Right hindlimb (tissue), 1 donor: ENCODE measurements at places on chromosomes 11 and 22.

- DNase-seq = peak; percentile 82
Measured at GRCh38 chr11:110491577-110492320, 62.0 kb downstream of the FDX1 start.

DNA sequence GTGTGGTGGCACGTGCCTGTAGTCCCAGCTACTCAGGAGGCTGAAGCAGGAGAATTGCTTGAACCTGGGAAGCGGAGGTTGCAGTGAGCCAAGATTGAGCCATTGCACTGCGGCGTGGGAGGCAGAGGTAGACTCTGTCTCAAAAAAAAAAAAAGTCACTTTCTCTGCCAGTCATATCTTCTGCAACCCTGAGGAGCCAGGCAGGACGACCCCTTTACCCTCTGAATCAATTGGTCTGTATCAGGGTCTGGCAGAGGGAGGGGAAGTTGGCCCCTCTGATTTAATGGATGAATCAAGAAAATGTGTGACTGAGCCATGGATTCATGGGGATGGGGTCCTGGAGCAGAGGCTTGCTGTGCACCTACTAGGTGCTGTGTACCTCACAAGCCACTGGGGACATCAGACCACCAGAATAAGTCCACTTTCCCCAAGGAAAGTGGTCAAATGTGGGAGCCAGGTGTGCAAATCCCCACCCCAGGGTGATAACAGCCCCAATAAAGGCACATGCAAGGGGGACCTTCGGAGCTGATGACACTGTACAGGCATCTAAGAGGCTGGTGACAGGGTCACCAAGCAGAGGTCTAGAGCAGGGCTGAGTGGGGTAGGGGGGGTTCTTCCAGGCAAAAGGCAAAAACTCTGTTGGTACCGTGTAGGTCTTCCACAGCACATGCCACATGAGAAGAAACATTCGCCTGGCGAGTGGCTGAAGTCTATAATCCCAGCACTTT is 29.0 kb downstream of the TXN2 start:
- no peak for DNase-seq

- DNase-seq = no peak
Measured at GRCh38 chr11:32405592-32405991, 29.7 kb downstream of the WT1 start.

- no peak for DNase-seq
Measured at GRCh38 chr11:117771197-117771596, 25.8 kb downstream of the DSCAML1 start.

GRCh38 chr11:35967042-35967441 is 23.2 kb downstream of the LDLRAD3 start:
- DNase-seq = no peak

GRCh38 chr11:133506023-133506422 is 26.3 kb downstream of the OPCML start:
- no peak for DNase-seq

GRCh38 chr11:24593332-24593731 is 96.5 kb downstream of the LUZP2 start:
- no peak for DNase-seq

DNA sequence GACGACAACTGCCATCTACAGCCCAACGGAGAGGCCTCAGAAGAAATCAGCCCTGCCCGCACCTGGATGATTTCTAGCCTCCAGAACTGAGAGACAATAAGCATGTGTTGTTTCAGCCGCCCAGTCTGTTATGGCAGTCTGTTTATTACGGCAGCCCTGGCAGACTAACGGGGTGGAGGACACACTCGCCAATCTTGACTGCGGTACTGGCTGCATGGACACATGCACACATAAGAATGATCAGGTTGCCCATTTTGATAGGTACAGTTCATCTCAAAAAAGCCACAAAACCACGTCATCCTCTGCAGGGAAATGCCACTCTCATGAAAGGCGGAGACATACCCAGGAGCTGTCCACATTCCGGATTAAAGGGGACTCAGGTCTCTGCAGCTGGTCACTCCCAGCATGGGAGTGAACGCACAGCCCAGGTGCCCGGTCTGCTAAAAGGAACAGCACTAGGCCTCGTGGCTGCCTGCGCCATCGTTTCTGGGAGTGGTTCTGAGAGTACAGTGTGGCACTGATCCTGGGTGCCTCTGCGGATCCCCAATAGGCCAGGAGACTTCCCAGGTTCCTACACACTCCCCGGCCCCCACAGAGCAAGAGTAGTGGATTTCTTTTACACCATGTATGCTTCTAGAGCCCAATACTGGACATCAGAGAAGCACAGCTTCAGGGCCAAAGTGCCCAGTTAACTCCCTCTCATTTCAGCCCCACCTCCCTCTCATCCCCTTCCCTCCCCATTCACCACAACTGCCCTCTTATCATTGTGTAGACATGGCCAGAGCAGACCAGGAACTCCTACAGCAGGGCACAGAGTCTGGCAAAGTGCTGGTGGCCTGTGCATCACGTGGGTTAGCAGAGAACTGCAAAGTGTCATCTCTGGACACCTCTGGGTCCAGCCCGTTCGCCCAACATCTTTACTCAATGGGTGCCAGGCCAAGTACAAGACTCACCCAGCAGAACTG is 11.7 kb upstream of the COMT start:
- no peak for DNase-seq

- no peak for DNase-seq
Measured at GRCh38 chr11:83508804-83509203, 222.6 kb upstream of the CCDC90B start.

- DNase-seq = no peak
Measured at GRCh38 chr11:60705895-60706294, 6.5 kb downstream of the MS4A8 start.

- DNase-seq = no peak
Measured at GRCh38 chr22:45131749-45132148, 32.0 kb upstream of the NUP50 start.

DNA sequence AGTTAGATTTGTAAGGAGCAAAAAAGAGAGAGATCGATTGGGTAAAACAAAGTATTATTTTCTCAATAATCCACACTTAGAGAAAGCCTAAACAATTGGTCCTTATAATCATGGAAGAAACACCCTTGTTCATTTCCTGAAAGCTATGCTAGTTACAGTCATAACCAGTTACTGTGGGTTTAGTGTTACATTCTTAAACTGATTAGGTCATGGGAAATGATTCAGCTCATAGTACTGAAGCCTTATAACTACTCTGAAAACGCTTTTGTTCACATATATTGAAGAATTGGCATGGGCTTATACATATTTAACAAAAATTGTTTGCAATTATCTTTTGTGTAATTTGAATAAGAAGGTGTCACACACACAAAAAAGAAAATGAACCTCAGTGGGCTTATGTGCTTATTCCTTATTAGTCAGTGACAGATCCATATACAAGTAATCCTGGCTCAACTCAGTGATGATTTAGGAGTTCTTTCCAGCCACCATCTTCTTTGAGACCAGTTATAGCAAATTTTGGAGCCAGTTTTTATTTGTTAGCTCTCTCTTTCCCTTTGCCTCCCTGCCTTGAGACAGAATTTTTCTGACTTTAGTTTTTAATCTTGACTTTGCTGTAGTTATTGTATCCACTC is 198.5 kb upstream of the CTSC start:
- no peak for DNase-seq

GRCh38 chr11:108960501-108960900 is 295.6 kb downstream of the DDX10 start:
- DNase-seq = no peak

GRCh38 chr11:118910309-118911112 is 15.2 kb downstream of the BCL9L start:
- peak; percentile 95 for DNase-seq

- no peak for DNase-seq
Measured at GRCh38 chr11:86811637-86812321, 11.4 kb downstream of the PRSS23 start.

DNA sequence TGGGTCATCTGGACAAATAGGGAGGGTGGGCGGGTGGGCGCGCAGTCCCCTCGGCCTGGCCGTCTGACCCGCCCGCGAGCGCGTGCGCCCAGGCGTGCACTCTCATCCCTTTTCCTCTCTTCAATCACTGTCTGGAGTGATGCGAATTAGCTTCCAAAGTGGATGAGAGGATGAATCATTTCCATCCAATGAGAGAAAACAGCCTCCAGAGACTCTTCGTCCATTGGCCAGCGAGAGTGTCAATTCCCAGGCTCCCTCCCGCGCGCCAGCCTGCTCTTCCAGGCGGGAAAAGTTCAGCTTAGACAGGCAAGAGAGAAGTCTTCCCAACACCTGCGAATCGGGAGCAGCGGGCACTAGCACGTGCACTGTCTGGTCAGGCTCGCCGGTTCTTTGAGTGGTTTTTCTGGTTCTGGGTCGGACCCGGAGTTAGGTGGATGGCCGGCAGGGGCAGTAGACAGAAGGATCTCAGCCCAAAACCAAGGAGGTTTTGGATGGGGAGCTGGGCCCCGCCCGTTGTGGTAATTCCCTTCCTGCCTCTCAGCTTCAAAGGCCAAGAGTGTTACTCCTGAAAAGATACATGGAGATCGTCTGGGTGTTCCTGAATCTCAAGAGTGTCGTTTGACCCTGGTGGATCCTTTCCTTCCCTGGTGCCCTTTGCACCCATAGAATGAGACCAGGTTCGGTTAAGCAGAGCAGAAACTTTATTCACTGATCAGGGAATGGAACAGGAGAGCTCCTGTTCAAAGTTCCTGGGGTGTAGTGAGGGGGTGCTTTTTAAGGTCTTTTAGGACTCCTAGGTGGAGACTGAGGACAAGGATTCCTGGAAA is 33.4 kb upstream of the GLYATL1 start:
- peak; percentile 91 for DNase-seq

- no peak for DNase-seq
Measured at GRCh38 chr11:115469361-115469760, 34.9 kb downstream of the CADM1 start.

GRCh38 chr11:1202154-1202775 is 20.6 kb upstream of the MUC5B start:
- DNase-seq = peak; percentile 20

- peak; percentile 2 for DNase-seq
Measured at GRCh38 chr11:17585911-17586695, 39.0 kb downstream of the OTOG start.

DNA sequence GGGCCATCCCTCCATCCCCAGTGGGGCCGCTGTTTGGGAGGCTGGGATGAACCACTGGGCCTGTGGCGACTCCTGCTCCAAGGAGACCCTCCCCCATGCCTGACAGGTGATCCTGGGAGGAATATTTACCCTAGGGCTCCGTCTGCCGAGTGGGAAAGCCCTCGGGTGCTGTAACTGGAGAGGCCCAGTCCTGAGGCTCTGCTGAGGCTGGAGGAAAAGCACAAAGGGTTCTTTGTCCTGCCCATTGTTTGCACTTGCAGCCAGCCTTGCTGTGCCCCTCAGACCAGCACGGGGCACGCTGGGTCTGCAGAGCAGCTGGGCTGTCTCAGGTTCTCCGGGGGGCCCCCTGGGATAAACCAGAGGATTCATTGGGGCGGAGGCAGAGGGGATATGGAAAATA is 321.1 kb downstream of the MN1 start:
- peak; percentile 45 for DNase-seq

DNA sequence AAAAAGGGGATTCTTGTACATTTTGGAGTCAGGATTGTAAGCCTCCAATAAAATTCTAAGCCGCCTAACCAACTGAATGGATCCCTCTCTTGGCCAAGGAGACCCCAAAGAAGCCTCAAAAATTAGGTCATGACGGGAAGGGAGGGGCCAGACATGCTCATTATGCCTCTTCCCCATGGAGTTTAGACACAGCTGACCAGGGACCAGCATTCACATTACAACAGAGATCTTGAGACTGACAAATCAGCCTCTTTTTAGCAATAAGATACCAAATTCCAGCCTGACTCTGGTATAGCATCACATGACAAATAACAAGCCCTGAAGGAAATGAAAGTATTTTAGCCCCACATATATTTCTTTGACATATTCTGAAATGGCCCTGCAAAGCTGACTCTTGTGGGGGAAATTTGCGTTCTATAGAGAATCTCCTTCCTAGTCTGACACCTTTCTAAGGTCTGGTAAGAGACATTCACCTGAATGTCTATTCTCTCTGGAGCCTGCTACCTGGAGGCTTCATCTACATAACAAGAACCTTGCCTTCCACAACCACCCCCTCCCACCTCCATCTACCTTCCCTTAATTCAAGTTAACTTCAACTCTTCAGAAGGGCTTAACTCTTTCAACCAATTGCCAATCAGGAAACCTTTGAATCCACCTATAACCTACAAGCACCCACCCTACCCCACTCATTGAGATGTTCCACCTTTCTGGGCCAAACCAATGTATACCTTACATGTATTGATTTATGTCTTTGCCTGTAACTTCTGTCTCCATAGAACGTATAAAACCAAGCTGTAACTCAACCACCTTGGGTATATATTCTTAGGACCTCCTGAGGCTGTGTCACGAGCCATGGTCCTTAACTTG is 10.3 kb downstream of the GAL start:
- DNase-seq = no peak

GRCh38 chr11:6418557-6419008 is 311 bp downstream of the APBB1 start:
- DNase-seq = peak; percentile 60

GRCh38 chr11:133939558-133939957 is 17.2 kb downstream of the IGSF9B start:
- no peak for DNase-seq

GRCh38 chr11:126817096-126817495 is 183.5 kb downstream of the KIRREL3 start:
- no peak for DNase-seq

DNA sequence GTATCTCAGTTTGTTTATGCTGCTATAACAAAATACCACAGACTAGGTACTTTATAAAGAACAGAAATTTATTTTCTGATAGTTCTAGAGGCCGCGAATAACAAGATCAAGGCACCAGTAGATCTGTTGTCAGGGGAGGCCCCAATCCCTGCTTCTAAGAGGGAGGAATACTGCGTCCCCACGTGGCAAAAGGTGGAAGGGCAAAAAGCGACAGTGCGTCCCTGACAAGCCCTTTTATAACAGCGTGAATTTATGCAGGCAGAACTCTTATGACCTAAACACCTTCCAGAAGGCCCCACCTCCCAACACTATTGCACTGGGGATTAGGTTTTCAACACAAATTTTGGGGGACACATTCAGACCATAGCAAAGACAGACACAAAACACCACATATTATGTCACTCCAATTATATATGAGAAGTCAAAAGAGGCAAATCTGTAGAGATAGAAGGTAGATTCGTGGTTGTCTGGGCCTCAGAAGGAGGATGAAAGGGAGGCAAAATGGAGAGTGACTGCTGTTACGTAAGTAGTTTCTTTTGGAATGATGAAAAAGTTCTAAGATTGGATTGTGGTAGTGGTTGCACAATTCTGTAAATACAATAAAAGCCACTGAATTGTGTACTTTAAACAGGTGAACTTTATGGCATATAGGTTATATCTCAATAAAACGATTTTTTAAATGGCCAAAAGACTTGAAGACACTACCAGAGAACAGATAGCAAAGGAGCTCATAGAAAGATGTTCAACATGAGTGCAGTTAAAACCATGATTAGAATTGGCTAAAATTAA is 30.1 kb upstream of the TNRC6B start:
- DNase-seq = no peak
